Memory B cell (primary cell): ENCODE measurements at places on chromosomes 13 and 19.

DNA sequence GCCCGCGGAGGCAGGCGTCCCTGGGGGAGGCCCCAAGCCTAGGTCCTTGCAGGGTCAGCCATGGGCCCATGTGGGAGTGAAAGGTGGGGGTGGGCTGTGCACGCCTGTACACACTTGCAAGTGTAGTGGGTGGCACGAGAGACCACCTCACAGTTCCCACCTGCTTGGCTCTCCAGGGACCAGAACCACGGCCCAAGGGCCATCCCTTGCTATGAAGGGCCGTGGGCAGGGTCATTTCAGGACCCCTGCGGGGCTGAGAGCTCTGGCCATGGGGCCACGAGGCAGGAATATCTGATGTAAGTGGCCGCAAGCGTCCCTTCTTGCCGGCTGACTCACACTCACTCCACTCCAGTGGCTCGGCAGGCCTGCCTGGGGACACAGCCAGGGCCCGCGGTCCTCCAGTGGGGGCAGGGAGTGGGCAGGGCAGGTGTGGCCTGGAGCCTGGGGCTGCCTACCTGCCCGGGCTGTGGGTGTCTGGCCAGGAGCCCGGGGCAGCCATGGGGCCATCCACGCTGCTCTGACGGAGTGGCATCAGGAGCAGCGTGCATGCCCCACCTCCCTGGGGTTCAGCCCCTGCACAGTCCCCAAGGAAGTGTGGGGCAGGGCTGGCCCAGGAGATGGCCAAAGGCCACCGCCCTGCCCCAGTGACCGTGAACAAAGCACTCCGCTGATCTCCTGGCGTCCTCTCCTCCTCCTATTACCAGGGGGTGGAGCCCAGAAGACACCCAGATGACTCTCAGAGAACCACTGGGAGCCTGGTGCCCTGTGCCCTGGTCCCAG is 8.6 kb upstream of the MKNK2 start:
- DNase-seq, result no peak

GRCh38 chr19:44924243-44924725 is 9.9 kb downstream of the APOC1 start:
- no peak for DNase-seq

- DNase-seq, result no peak
Observed at GRCh38 chr13:111326981-111327642, 6.7 kb downstream of the TEX29 start.

DNA sequence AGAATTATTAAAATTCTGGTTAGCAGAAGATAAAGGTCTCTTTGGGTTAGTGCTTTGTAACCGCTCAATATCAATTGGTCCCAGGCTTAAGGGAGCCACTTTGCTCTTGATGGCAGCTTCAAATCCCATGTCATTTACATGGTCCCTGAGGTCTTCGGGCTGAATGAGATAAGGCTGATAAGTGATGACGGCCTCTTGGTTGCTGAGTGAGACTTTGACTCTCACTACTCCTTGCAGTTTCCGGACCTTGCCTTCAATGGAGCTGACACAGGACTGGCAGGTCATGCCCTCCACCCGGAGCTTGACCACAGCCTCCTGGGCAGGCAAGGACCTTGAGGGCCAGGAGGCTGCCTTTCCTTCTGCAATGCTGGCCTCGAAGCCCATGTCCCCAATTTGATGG is 36.8 kb downstream of the ATP7B start:
- DNase-seq, result no peak

DNA sequence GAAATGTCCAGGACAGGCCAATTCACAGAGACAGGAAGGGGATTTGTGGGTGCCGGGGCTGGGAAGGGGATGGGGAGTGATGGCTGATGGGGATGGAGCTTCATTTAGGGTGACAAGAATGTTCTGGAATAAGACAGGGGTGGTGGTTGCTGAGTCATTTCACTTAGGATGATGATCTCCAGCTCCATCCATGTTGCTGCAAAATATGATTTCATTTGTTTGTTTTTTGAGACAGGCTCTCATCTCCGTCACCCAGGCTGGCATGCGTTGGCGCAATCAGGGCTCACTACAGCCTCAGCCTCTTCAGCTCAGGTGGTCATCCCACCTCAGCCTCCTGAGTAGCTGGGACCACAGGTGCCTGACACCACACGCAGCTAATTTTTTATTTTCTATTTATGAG is 3.1 kb upstream of the JSRP1 start:
- DNase-seq, result no peak

- no peak for DNase-seq
Observed at GRCh38 chr13:84553227-84553626, 671.0 kb upstream of the SLITRK1 start.

DNA sequence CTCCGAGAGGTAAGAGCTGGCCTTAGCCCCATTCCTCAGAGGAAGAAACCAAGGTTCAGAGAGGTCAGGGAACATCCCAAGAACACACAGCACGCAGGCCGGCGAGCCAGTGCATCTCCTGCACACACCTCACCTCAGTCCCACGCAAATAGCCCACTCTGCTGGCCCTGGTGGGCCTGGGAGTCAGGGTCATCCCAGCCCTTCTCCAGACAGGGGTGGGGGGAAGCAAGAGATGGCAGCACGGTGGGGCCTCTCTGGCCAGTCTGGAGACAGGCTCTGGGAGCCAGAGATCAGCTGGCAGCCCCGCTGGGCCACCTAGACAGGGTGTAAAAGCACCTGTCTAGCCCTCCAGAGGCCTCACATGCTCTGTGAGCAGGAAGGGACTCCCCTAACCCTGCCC is 26.8 kb downstream of the TUBA3C start:
- no peak for DNase-seq

DNA sequence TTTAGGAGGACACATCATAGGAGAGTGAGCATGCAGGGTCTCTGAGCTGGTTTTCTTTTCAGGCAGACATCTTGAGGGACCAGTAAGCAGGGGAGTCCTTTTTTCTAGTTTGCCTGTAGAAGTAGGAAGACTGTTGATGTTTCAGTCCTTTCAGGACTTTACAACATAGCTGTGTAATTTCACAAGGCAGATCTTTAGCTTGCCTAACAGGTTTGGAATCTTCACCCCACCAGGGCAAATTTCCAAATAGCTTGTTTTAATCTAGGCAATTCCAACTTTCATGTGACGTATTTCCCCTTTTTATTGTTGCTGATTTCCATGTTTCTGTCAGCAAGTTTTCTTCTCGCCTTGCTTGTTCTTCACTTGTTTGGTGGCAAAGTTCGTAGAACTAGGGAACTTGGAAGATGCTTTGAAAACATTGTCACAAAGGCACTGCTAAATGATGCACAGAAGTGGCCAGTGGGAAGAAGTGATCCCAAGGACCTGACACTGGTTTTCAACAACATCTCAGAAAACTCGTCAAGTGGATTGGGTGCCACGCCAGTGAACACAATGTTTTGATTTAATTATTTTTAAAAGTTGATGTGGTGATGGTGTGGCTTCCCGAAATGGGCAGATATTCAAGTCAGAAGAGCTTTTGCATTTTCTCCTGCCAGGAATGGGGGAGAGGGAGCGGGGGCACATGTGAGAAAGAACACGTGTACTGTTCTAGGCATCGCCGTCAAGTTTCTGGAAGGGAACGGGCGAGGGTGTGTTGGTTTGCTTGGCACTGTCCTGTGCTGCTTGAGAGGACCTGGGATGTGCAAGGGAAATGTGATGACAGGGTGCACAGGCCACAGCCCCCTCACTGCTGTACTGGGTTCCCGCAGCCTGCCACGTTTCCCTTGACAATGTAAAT is 418.6 kb downstream of the OXGR1 start:
- no peak for DNase-seq

- DNase-seq, result no peak
Observed at GRCh38 chr19:6412447-6413091, 12.0 kb downstream of the KHSRP start.

GRCh38 chr13:32413284-32413683 is 14.6 kb downstream of the N4BP2L1 start:
- no peak for DNase-seq

GRCh38 chr13:73970421-73971055 is 163.7 kb downstream of the KLF12 start:
- no peak for DNase-seq

DNA sequence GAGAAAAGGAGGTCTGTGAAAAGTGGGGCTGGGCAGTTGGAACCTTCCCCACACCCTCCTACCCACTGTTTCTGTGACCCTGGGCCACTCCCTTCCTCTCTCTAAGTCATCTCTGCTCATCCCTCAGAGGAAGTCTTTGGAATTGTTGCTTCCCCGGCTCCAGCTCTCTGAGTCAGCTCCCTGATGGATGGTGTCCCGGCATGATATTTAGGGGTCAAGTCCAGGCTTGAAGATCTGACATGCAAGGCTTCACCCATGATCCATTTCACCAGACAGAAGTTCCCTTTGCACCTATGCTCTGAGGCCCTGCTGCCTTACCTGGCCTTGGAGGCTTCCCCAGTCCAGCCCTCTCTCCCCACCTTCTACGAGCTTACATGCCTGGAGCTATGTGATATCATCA is 13.3 kb downstream of the EXOC3L2 start:
- DNase-seq, result no peak

GRCh38 chr13:36061054-36061453 is 70.1 kb downstream of the DCLK1 start:
- no peak for DNase-seq

DNA sequence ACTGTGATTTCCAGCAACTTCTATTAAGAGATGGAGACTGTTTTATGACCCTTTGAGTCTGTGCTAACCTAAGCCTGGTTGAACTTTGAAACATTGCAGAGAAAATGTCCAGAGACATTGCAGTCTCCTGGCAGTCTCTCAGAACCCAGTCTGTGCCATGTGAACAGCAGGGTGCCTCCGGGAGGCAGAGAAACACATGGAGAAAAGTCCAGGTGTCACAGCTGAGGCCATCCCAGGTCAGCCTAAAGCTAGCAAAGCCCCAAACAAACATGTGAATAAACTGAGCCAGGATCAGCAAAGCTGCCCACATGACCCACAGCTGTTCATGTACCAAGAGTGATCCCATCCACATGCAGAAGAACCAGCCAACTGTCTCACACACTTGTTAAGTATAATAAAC is 7.8 kb downstream of the CYP4F11 start:
- DNase-seq, result no peak
